ENCODE measurements at places on chromosomes 16 and 17. TPM values are rescaled to one million over a fixed set of nuclear protein-coding genes. Genes with fewer than 3 reads are reported as not detected.

GRCh38 chr16:51430716-51431369 is 279.8 kb upstream of the SALL1 start:
- no peak for DNase-seq

DNA sequence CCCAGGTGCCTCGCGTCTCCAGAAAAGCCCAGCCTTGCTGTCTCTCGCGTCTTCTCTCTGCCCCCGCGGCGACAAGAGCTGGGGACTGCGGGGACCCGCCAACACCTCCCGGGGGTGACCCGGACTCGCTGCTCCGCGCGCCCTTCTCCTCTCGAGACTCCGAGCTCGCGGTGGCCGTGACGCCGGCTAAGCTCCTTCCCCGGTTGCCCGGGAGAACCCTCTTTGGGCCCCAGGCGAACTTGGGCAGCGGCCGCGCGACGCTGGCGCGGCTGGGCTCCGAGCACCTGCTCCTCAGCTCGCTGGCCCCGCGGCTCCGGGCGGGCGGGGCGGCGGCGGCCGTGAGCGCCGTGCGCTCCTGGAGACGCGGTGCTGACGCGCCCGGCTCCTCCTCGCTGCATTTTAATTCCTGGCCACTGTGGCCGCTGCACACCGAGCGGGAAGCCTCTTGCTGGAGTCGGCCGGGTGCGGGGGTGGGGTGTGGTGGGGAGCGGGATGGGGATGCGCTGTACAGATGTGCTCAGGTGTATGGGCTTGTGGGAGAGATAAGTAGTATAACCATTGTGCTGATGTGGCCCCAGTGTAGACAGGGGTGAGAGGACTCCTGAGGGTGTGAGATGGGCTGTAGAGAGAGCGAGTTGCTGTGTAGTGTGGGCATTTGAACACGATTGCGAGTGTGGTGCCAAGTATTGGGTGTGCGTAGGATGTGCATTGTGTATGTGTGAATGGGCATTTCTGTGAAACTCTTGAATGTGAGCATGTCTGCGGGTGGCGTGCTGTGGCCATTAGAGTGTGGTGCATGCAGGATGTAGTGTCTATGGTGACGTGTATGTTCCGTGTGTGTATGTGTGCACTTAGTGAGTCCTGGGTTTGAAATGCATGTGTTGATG is at the start of gene ASIC2:
TSS of gene ASIC2 (minus strand) at position 315 of the 887 bp plus-strand sequence.
- DNase-seq = peak; percentile 20

DNA sequence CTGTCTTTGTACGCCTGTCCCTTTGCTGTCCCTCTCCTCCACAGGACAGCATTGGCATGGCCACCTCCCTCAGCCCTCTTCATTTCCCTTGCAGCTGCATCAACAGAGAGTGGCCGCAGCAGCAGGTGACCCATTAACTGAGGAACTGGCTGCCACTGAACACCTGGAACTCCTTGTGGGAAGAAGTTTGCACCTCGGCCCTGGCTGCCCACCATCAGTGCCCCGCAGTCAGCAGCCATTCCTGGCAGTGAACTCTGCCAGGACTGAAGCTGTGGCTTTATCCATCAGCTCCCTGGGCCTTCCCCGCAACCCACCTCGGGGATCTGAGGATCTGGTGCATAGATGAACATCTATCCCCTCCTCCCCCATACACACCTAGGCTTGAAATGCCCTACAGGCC is 13.1 kb upstream of the RNF135 start:
- DNase-seq = no peak

GRCh38 chr16:10584981-10585438 is 4.6 kb upstream of the EMP2 start:
- no peak for DNase-seq

GRCh38 chr16:65745-66144 is 6.7 kb downstream of the RHBDF1 start:
- peak; percentile 94 for DNase-seq

The NT5M gene
- total RNA-seq = 4.3 TPM

All from activated CD4-positive, alpha-beta T cell treated with anti-CD3 and anti-CD28 coated beads for 36 hours (primary cell).